ENCODE measurements at places on chromosomes 7 and 10.

- no peak for DNase-seq
Observed at GRCh38 chr7:29953726-29954347, 35.8 kb downstream of the SCRN1 start.

- no peak for DNase-seq
Observed at GRCh38 chr7:135757719-135758411, 9.3 kb upstream of the FAM180A start.

DNA sequence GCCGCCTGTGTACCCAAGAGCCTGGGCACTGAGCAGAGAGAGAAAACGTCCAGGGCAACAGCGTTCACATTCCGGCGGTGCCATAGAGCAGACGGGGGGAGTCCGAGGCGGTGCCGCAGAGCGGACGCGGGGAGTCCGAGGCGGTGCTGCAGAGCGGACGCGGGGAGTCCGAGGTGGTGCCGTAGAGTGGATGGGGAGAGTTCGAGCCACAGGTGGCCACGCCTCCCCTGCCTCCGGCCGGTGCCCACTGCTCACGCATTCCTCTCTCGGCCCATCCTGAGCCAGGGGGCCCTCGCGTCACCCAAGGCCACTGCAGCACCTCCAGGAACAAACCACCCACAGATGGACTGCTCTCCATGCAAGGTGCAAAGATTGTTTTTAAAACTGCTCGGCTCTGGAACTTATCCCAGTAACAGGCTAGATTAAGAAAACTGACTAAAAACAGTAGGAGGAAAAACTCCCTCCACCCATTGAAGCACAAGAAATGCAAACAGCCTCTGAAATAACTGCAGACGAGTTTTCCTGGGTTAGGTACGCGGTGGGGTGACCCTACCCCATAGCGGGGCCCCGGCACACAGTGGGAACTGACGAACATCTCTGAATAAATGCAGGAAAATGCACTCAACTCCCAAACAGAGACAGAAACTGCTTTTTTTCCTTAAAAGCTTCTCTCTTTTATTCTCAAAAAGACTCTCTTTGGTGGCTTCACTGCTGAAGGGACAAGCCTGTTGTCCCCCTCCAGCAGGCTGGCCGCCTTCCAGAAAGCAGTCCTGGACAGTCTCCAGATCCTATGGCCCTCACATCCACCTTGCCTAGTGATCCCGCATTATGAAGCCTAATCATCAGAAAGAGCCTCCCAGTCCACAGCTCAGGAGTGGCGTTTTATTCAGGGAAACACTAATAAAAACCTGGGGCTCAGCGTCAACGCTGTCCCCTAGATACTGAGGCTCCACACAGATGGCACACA, 55.9 kb downstream of the DIP2C start:
- DNase-seq, result no peak

DNA sequence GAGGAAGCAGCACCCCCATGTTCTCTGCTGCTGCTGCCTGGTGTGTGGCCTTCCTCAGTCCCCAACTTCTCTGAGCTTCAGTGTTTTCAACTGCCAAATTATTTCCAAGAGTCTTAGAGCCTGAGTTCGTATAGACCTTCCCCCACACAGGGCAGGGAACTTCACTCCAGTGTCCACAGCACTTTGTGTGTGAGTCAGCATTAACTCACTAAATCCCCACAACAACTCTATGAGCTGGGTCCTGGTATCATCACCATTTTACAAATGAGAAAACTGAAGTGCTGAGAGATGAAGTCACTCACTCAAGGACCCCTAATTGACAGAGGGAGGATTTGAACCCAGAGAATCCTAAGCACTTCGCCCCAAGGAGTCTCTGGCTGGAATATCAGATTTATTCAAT, 48.3 kb downstream of the ADCYAP1R1 start:
- DNase-seq, result no peak

All from memory B cell (primary cell).